Osteoblast (primary cell): ENCODE measurements at places on chromosomes 2 and 18.

DNA sequence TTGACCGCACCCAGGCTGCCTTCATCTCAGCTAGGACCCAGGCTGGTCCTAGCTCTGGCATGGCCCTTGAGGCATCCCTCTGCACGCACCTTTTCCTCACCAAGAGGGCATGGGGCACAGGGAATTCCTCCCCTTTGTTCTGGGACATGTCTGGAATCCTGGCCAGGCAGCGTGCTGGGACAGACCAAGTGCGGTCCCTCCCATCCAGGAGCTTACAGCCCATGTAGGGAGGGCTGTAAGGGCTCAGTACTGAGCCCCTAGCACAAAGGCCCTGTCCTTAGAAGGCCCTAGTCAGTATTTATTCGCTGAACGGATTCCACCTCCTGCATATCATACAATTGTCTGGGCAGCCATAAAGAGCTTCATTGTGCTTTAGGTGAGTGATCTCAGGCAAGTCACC, 3.0 kb downstream of the TMEM37 start:
- H3K27me3 ChIP-seq = peaks cover 5% of the 10 kb centered on the region
- no peak overlapping the region for H3K4me3 ChIP-seq
- peaks cover 14% of the 10 kb centered on the region for H3K4me1 ChIP-seq
- no peaks in the 10 kb centered on the region for H3K36me3 ChIP-seq
- DNase-seq = no peak
- no peak overlapping the region for H3K27ac ChIP-seq

DNA sequence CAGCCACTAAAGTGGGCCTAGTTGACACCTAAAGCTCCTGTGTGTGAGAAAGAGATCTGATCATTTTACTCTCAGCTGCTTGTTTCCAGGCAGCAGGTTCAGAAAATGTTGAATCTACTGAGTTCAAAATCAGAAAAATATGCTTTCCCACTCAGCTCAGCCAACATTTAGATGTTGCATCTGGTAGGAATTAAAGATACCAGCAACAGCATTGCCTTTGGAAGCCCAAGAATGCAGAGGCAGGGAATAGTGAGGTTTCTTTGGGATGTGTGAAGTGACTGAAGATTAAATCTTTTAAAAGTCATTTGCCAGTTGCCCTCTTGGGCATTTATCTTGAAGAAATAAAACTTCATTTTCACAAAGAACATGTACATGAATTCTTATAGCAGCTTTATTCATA, 33.9 kb upstream of the DOCK10 start:
- no peak overlapping the region for H3K27ac ChIP-seq
- no peaks in the 10 kb centered on the region for H3K27me3 ChIP-seq
- no peak overlapping the region for H3K4me3 ChIP-seq

- peaks cover 7% of the 10 kb centered on the region for H3K4me1 ChIP-seq
- DNase-seq = no peak
- H3K4me3 ChIP-seq = no peak overlapping the region
- H3K27ac ChIP-seq = no peak overlapping the region
- no peaks in the 10 kb centered on the region for H3K27me3 ChIP-seq
Measured at GRCh38 chr18:35592298-35592697, 10.8 kb downstream of the GALNT1 start.

DNA sequence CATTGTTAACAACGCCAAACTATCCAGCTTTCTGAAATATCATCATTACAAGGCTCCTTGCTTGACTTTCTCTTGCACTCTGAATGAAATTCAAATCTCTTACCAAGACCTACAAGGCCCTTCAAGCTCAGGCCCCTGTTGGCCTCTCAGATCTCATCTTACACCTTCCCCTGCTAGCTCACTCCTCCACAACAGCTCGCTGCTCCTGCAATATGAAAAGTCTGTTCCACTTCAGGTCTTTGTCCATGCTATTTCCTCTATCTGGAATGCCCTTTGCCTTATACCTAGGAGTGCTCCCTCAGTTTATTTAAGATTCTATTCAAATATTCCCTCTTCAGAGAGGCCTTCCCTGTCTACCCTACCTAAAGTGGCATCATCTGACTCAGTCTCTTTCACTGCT, 91.7 kb downstream of the SESTD1 start:
- no peaks in the 10 kb centered on the region for H3K4me1 ChIP-seq
- no peak for DNase-seq
- peaks cover 7% of the 10 kb centered on the region for H3K36me3 ChIP-seq
